ENCODE measurements at places on chromosomes 7 and 10.

DNA sequence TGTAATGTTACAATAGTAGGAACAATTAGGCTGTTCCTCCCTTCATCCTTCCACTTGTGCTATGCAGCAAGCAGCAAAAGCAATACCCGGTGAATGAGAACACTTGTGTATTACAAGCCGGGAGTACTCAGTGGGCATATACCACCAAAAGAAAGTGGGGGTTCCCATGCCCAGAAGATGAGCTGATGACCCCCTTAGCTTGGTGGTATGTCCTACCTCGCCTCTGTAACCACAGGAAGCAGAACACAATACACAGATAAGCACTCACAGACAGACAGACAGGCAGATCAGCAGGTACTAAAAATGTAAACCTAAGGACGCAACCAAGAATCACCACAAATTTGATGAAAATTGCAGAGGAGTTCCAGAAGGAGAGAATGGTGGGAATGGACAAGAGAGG lies 15.5 kb upstream of the KIF20B start:
- DNase-seq = no peak

DNA sequence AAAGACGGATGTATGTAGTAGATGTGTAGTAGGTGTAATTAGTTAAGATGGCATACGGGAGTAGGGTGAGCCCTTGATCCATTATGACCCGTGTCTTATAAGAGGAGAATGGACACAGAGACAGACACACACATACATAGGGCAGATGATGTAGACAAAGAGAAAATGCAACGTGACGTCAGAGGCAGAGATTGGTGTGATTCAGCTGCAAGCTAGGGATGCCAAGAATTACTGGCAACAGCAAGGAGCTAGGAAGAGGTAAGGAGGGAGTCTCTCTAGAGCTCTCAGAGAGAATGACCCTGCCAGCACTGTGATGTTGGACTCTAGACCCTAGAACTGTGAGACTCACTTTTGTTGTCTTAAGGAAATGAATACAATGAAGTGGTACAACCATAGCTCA lies 247.0 kb upstream of the HABP2 start:
- DNase-seq = no peak

DNA sequence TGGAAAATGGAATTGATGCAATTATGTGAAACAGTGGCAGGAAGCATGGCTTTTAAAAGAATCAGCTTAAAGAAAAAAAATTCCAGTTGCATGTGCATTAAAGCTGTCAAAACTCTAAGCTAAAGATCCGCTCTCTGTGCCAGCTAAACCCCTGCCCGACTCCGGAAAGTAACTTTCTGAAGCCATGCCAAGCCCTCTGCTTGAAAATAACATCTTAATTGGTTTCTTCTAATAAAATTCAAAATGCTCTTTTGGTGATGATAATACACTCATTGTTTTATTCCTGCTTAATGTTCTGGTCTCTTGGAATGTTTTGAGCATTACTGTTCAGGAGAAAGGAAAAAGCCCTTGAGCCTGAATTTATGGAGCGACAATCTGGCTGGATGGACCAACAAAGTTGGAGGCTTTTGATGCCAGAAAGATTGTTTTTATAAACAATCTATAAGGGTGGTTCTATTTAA lies 11.7 kb downstream of the SEMA3C start:
- DNase-seq = no peak

DNA sequence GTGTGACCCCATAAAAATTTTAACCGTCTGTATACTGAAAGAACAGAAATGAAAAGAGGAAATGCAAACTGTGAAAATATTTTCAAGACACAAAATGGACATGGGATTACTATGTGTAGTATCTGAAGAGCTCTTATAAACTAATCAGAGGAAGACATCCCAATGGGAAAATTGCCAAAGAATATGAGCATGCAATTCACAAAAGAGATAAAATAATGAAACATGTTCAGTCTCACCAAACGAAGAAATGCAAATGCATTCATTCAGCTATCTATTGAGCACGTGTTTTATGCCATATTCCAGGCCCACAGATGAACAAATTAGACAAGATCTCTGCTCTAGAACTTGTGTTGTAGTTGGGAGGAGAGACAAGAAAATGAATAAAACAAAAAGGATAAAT lies 63.2 kb downstream of the NHLRC2 start:
- DNase-seq = no peak

- DNase-seq = no peak
Observed at GRCh38 chr10:30728766-30729165, 99.2 kb upstream of the LYZL2 start.

DNA sequence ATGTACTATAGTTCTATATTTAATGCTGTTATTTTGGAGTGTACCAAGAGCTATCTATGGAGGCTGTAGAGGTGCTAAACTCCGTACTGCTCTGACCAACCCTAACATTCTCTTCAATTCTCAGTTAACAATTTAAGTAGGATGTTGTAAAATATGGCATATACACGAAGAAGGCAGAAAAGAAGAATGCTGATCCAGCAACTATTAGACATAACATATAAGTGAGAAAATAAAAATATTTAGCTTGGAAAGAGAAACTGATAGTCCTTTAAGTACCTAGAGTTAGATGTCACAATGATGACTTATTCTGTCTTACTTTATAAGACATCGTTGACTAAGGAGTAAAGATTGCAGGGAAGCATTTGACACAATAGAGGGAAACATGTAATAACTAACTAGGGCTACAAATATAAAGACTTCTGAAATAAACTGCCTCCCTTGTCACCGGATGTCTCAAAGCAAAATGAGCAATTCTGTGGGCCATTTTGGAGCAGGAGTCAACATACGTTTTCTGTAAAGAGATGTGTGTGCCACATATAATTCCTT lies 159.5 kb downstream of the CPEB3 start:
- no peak for DNase-seq

DNA sequence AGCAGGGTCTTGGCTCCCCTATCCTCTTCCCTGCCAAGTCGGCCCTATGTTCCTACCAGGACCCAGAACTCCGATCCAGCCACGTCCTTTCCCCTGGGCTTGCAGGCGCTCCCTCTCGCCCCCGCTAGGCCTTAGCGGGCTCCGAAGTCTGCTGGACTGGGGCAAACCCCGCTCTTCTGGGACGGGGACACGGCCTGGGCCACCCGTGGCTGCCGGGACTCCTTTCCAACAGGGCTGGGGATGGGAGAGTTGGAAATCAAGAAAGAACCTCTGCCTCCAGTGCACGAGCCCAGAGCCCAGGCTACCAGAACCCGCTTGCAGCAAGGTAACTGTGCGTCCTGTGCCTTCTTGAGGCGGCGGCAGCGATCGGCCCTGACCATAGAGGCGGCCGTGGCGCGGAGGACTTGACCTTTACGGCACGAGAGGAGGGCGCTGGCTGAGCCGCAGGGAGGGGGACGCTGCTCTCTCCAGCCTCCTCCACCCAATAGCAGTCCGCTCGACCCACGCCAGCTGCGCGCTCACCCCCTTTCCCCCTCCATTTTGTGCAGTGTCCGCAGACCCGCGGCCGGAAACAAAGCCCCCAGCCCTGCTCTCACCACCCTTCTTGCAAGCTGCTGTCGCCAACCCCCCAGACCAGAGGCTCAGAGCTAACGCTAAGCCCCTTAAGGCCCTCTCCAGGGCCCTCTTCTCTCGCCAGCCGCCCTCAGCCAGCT lies 7.0 kb upstream of the HOXA11 start:
- no peak for DNase-seq

GRCh38 chr7:110157631-110158362 lies 933.1 kb upstream of the LRRN3 start:
- no peak for DNase-seq
